ENCODE measurements at places on chromosomes 4 and X.

GRCh38 chrX:119762718-119763117 is 4.3 kb downstream of the SOWAHD start:
- DNase-seq, result no peak

GRCh38 chr4:138204507-138204906 is 37.6 kb downstream of the SLC7A11 start:
- no peak for DNase-seq

DNA sequence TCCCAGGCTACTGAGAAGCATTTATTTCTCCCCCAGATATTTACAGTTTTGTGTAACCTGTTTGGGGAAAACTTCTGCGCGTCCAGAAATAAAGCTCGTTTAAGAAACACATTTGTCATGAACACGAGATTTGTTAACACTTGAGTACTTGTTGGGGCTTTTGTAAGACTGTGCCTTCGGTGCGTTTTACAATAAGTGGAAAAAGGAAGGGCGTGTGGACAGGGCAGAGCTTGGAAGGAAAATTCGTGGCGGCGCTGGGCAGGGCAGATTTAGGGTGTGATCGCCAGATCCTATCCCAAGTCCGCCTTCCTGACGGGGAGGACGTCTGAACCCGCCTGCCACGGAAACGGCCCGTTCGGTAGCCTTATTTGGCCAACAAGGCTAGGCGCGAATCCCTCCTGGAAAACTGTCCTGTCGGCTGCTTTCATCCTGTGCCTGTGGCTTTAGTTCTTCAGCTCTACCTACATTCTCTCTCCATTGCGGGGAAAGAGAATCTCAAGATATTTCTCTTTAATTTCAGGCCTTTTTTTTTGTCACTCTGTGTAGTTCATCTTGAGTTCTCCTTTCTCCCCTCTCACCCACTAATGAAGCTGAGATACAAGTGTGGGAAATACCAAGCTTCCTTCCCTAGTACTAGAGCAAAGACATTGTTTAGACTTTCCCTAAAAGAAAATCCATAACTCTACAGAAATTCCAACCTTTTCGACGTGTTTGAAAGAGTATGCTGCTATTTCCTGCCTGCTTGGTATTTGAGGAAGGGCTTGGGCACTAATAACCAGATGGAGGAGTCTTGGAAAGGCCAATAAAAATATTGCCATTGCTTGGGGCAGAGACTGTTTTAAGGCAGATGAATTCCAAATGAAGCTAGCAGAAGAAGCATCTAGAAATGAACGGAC is 982 bp downstream of the PDLIM5 start:
- peak; percentile 35 for DNase-seq

GRCh38 chr4:13616597-13616996 is 10.9 kb downstream of the BOD1L1 start:
- DNase-seq, result no peak

- peak; percentile 97 for DNase-seq
Measured at GRCh38 chr4:173252024-173252935, 81.9 kb downstream of the HMGB2 start.

GRCh38 chr4:155615081-155615887 is 51.4 kb upstream of the GUCY1A1 start:
- DNase-seq, result no peak

- no peak for DNase-seq
Measured at GRCh38 chr4:121353213-121353612, 27.6 kb downstream of the QRFPR start.

DNA sequence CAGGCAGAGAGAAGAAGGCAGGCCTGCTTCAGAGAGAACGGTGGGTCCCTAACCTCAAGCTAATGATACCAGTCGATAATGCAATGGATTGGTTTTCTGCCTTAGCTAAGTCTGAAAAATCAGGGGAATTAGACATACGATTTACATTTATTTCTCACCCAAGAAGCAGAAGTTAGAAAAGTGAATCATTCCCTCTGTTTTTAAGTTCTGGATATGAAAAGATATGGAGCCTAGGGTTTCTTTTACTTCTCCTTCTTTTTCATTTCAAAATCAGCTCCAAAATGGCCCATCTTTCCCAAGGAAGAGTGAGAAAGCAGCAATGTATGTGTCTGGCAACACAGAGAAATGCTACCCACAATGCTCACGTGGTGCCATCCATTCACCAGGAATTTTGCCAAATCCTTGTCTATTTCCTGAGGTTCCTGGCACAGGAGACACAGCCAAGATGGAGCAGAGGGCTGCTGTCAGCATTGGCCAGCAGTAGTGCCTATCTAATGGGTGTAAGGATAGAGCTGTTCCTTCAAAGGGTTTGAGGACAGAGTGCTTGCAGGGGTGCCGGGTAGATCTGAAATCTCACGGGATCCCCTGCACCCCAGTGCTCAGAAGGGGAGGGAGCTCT is 231.5 kb downstream of the MAML3 start:
- DNase-seq, result no peak

GRCh38 chr4:168925789-168926490 is 84.1 kb downstream of the CBR4 start:
- no peak for DNase-seq

DNA sequence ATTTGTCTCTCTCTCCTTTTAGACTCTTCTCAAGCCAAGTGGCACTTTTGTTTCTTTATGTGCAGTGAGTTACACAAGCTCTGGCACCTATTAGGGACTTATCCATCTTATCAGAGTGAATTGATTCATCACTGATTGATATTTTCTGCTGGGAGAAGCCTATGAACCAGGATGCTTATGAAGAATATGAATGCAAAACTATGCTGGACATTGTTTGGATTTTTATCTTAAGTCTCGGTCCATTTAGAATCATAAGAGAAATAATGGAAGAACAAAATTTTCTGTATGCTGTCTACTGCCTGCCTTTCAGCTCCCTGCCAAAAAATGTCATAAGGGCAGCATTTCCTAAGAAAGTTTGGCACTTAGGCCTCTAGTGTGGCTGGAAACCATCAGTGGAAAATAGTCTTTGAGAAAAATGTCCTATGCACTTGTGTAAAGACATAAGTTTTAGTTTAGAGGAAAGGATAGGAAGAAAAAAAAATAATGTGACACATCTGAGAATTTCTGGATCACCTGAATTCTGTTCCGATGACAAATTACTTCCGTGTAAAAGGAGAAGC is 365.7 kb upstream of the MAD2L1 start:
- no peak for DNase-seq

DNA sequence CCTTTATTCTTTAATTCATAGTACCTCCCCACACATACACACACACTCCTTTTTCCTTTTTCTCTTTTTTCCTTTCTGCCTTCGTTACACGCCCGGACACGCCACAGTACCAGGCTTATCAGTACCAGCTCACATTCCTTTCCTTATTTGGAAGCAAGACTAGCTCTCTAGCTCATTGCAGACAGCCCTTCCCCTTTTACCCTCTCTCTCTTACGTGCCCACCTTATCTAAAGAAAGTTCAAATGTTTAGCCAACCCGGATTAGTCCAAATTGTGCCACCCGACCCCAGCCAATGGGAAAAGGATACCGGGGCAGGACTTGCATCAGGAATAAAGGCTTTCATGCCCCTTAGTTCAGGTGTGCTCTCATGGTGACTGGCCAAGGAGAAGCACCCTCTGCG is 194.7 kb upstream of the VCX3A start:
- no peak for DNase-seq

GRCh38 chr4:142095886-142096605 is 459.7 kb downstream of the IL15 start:
- DNase-seq, result peak; percentile 93

- DNase-seq, result no peak
Measured at GRCh38 chr4:20256381-20256881, 4.7 kb downstream of the SLIT2 start.

DNA sequence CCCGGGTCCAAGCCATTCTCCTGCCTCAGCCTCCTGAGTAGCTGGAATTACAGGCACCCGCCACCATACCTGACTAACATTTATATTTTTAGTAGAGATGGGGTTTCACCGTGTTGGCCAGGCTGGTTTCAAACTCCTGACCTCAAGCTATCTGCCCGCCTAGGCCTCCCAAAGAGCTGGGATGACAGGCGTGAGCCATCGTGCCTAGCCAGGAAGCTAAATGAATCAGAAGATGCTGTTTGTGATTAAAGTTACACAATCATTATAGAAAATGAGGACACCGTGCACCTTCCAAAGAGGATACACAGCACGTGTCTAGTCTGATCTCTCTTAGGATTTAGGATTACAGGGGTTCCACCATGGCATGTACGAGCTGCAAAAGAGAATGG is 99.6 kb downstream of the DHRSX start:
- no peak for DNase-seq

Measured in fibroblast of skin of left biceps (primary cell).